Amygdala (tissue), 56 donors: ENCODE measurements at places on chromosomes 2 and 18.

DNA sequence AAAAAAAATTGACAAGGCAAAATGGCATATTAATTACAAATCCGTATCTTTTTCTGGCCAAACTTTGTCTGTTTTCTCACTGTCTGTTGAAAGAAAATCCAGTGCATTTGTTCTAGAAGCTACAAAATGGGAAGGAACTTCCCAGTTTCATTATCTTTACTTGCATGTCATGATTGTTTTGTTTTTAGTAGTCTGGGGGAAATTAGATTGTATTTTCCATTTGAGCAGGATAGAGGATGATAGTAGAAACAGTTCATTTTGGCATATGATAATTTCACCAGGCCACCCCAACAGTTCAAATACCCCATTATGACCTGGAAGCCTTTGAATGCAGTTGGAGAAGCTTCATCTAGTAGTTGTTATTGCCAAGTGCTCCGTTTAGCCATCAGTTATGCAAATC, 77.5 kb upstream of the RANBP2 start:
- DNase-seq, result no peak

GRCh38 chr2:237983922-237984321, 17.1 kb downstream of the UBE2F start:
- no peak for DNase-seq

- DNase-seq, result no peak
Measured at GRCh38 chr2:113324684-113325160, 46.0 kb upstream of the PAX8 start.

DNA sequence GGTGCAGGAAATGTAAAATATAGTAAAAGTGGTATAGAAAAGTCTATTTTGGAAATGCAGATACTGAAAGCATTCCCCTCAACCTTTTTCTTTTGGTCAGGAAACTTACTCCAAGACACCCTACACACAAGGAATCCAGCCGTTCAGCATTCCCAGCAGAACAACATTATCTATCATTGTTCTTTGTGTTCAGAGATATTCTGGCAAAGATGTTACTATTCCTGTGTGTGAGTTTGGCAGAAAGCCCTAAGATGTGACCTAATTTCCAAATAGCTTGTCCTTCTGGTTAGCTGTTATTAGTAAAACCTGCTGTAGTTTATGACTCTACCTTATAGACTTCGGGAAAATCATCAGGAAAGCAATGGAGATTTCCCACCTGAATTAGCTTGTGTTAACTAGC, 78.1 kb upstream of the PELI1 start:
- DNase-seq, result no peak

GRCh38 chr2:2758793-2759367, 427.8 kb upstream of the MYT1L start:
- DNase-seq, result no peak

- DNase-seq, result no peak
Measured at GRCh38 chr18:1050012-1050657, 145.5 kb downstream of the ADCYAP1 start.

- no peak for DNase-seq
Measured at GRCh38 chr18:10299643-10300042, 154.8 kb upstream of the APCDD1 start.

GRCh38 chr2:175356901-175357300, 175.4 kb upstream of the ATP5MC3 start:
- DNase-seq, result no peak

GRCh38 chr18:63223837-63224236, 95.7 kb downstream of the BCL2 start:
- DNase-seq, result no peak

- no peak for DNase-seq
Measured at GRCh38 chr2:20091305-20091991, 40.0 kb upstream of the LAPTM4A start.

GRCh38 chr2:240737512-240737911, 45.8 kb downstream of the AQP12A start:
- no peak for DNase-seq

DNA sequence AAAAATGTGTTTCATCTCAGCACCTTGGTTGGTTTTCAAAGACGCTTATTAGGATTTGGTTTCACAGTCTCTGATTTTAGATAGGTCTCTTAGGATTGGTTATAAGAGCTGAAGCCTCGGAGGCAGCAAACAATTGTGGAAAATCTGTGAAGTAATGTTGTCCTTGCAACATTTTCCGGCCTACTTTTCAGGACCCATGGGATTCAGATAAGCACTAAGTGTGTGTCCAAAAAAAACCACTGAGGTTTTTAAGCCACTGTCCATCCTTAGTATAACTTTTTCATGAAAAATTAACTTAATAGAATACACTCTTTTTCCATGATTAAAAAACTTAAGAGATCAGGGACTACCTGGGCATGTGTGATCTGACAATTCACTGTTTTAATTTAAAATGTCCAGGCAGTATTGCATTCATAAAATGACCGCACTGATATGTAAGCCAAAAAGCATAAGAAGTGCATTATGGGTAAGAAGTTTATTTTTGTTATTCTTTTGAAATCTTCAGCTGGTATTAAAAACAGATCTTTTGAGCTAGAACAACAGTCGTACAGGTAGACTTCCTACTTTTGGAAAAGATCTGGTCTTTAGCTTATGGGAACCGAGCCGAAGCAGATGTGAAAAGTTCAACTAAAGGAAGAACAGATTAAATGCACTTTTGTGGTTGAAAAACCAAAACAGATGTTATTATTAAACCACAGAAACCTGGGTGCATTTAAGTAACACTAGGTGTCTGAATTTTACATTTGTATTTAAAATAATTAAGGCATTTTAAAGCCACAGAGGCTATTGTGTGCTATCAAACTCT, 479.4 kb upstream of the ZEB2 start:
- no peak for DNase-seq

DNA sequence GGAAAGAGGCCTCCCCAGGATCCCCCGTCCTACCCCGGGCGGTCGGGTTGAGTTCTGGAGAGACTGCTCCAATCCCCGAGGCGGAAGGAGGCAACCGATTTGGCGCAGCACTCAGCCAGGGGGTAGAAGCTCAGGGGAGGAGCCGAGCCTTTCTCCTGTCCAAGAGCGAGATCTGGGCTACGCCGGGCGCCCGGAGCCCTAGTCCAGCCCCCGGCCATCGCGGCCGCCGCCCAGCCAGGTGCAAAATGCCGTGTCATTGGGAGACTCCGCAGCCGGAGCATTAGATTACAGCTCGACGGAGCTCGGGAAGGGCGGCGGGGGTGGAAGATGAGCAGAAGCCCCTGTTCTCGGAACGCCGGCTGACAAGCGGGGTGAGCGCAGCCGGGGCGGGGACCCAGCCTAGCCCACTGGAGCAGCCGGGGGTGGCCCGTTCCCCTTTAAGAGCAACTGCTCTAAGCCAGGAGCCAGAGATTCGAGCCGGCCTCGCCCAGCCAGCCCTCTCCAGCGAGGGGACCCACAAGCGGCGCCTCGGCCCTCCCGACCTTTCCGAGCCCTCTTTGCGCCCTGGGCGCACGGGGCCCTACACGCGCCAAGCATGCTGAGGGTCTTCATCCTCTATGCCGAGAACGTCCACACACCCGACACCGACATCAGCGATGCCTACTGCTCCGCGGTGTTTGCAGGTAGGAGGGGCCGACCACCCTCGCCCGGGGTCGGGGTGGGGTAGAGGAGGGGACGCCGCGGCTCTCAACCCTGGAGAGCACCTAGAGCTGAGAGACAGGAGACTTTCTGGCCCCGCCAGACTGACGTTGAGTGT, at the start of gene DYSF:
TSS of gene DYSF (plus strand) at position 158 of the 817 bp plus-strand sequence.
- no peak for DNase-seq

DNA sequence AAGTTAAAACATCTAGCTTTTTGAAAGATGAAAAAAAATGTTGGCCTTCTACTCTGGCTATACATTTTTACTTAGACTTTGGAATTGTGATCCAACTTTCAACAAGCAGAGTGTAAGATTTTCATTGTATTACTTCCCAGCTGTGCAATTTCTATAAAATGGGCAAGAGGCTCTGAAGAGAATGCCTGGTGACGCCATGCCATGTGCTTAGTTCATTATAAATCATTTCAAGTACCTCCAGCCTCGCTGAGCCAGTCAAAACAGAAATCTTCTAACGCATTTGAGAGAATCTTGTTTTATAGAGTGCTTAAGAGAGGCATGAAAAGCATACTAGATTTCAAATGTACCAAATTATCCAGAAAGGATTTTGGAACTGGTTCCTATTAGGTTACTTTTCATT, 10.1 kb upstream of the STK17B start:
- no peak for DNase-seq

DNA sequence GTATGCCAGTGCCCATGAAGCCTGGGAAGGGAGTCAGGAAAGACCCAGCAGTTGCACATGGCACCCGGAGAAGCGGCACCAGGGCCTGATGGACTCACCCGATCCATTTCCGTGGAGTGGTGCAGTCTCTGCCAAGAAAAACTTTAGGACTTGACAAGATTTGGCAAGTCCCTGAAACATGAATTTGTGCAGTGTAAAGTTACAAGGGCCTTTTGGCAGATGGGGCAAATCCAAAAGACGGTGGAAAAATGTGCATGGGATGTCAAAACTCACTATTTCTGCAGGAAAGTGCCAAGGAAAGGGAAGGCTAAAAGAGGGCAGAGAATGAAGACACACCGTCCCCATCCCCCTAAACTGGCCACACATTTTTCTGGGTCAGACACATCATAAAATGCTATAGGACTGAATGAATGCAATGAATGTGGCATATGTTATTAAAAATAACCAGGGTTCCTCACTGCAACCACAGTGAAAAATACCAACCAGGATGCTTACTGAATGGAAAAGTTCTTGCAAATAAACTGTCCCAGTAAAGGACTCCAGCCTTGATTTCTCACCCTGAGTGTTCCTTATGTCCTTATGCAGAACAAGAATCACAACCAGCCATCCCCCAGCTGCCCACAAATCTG, 173.5 kb upstream of the SIX2 start:
- no peak for DNase-seq

DNA sequence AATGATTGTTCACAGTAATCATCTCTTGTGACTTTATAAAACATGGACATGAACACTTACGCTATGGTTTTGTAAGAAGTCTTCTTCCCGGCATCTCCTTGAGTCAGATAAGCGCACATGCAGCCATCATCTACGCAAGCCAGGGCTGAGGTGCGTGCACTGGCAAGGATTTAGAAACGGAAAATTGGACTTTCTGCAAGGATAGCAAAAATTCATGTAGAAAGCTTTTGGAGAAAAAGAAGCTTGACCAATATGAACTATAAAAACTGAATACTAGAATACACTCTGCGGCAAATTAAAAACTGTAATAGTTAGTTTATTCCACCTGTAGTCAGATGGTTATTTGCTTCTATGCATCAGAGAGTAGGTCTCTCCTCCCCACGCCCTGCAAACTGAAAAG, 6.3 kb downstream of the NMS start:
- no peak for DNase-seq

- DNase-seq, result no peak
Measured at GRCh38 chr2:70091816-70092215, 4.5 kb downstream of the PCBP1 start.
